ENCODE measurements at places on chromosomes 2 and 18.

DNA sequence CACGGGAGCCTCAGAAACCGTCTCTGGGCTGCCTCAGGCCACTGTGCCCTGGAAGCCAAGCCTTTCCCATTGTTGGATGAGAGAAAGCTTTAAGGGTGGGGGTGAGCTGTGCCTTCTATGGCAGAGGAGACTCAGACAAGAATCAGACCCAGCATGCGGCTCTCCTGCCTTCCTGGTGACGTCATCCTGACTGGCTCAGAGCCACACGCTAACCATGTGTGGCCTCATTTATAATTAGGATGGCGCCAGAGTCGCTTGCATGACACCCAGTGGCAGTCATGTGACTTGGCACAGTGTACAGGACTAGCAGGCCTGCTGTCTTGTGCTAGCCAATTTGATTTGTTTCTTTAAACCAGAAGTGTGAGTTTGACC, 99.1 kb downstream of the SH3BP4 start:
- DNase-seq: peak; percentile 92

- no peak for DNase-seq
Observed at GRCh38 chr2:96698221-96698861, 41.5 kb downstream of the LMAN2L start.

- no peak for DNase-seq
Observed at GRCh38 chr2:236674238-236674637, 104.6 kb downstream of the ACKR3 start.

DNA sequence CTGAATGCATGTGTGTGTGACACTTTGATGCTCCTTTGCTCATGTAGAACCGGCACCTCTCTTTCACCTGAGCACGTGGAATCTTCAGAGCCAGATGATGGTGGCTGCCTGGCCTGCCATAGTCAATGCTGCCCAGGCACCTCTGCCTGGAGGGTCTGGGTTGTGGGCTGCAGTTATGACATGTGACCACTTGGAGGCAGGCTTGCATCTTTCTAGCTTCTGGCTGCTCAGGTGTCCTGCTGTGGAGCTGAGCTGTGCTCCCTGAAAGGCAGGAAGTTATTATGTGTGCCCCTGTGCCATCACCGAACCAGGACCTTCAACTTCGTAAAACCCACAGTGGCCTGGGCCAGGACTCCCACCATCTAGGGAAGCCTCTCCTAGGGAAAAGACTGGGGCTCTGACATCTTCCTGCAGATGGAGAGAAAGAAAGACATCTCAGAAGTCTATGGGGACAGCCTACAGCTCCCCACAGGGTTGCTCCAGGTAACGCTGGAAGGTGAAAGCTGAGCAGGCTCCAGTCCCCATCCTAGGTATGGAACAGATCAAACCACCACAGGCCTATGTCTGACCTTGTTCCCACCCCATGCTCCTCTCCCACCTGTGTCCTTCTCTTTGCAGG, 30.2 kb downstream of the PSD4 start:
- DNase-seq: peak; percentile 63

DNA sequence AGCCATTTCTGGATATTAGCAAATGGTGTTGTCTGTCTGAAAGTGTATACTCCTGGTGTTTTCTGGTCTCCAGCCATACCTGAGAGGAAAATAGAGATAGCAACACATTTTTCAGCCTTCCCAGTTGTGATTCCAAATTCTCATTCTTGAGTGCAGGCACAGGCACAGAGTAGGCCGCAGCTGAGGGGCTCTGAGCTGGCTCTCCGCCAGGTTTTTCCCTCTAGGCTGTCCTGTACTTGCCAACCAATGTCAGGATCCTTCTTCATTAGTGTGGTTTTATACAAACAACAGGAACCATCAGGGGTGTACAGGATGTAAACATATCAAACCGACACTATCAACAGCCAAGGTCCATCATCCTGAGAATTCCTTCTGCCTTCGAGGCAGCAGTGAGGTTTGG, 1733.6 kb upstream of the CELF4 start:
- no peak for DNase-seq

DNA sequence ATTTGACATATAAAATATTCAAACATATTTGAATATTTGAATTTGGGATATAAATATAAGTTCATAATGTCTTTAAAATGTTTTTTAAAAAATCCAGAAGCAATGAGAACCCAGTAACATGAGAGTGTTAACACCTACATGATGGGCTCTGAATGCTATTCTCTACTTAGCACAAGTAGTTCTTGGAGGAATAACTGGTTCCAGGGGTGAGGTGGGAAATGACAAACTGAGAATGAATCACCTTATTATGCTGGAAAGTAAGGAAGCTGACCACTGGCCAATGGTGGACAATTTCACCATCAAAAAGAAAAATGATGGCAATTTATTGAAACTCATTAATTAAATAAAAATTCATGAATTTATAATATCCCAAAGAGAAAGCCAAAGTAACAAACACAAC, 79.6 kb upstream of the NABP1 start:
- DNase-seq: no peak

GRCh38 chr2:223643309-223643708, 41.1 kb upstream of the SCG2 start:
- no peak for DNase-seq

- DNase-seq: no peak
Observed at GRCh38 chr18:3248658-3249359, 1.2 kb downstream of the MYL12A start.

DNA sequence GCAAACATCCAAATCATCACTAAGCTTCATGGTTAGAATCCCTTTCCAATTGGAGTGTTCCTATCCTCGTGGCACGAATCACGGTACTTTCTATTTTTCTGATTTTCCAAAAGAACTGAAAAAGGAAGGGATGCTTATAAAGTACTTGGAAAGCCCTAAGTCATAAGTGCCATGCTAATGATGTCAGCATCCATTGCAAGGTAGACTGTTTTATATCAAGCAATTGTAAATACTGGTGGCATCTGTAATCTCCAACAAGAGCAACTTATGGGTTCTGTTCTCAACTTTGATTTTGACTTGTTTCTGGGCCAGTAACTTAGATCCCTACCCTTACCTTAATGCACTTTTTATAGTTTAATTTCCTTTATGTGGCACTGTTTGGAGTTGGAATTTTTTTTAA, 619.5 kb downstream of the BCL11A start:
- DNase-seq: no peak

Data from midbrain (tissue), 1 donor.